Activated T-cell treated with anti-CD3 and anti-CD28 coated beads, Interleukin-2, amount 50 U/mL, for 24 hours (primary cell): ENCODE measurements at places on chromosomes 4 and X.

- DNase-seq, result no peak
Measured at GRCh38 chr4:172543249-172543648, 625.4 kb upstream of the GALNT7 start.

- no peak for DNase-seq
Measured at GRCh38 chr4:128924951-128925350, 115.5 kb downstream of the JADE1 start.

- no peak for DNase-seq
Measured at GRCh38 chr4:149885896-149886295, 70.3 kb upstream of the IQCM start.

GRCh38 chr4:23667659-23668058 lies 222.2 kb downstream of the PPARGC1A start:
- no peak for DNase-seq

- DNase-seq, result no peak
Measured at GRCh38 chr4:150476776-150477175, 105.2 kb upstream of the MAB21L2 start.

GRCh38 chr4:108398316-108398715 lies 222.1 kb upstream of the RPL34 start:
- no peak for DNase-seq
